ENCODE measurements at places on chromosomes 3 and 15.

GRCh38 chr3:116238846-116239565 is 206.3 kb downstream of the LSAMP start:
- no peak for DNase-seq

DNA sequence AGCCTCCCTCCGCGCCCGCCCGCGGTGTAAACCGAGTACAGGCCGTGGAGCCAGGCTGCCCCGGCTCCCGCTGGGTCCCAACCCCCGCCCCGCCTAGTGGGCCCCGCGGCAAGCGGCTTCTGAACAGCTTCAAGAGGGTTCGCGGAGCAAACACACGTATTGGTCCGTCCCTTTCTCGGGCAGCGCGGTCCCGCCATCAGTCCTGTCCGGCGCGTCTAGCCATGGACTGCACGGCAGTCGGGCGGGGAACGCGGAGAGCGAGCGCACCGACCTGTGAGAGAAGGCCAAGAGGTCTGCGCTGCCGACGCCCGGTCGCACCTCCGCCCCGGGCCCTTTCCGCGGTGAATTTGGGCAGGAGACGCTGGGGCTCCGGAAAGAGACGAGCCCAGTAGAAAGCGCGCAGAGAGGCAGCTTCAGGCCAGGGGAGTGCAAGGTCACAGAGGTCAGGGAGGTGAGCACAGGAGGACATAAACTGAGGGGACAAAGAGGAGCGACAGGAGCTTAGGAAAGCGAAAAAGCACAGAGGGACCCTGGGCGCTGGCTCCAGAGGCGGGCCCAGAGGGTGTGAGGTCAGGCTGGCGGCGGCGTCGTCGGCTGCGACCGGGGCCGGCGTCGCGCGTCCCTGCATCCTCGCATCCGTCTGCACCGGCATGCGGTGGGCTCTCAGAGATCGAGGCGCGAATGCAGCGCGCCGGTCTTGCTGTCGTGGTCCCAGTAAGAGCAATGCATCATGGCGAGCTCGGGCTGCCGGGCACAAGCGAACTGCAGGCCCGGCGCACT is 1.8 kb downstream of the FOXL2 start:
- peak; percentile 33 for DNase-seq

- no peak for DNase-seq
Observed at GRCh38 chr3:119235151-119235550, 5.5 kb downstream of the B4GALT4 start.

GRCh38 chr3:113035387-113035982 is 44.7 kb downstream of the GTPBP8 start:
- peak; percentile 28 for DNase-seq

DNA sequence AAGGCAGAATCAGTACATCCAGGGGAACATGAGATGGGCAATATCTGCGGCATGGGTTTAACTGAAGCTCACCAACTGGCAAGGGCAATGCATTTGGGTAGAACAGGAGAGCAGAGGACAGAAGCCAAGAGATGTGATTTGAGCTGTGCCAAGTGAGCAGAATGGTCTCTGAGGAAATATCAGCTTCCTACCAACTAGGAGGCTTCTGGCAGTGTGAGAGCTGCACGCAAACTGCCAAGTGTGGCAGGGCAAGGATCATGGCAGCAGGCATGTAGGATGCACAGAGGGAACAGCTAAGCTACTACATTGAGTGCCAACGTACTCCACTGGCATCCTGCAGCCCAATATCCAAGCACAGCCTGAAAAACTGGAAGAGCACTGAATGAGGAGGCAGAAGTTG is 1036.5 kb downstream of the TUSC7 start:
- DNase-seq = no peak

DNA sequence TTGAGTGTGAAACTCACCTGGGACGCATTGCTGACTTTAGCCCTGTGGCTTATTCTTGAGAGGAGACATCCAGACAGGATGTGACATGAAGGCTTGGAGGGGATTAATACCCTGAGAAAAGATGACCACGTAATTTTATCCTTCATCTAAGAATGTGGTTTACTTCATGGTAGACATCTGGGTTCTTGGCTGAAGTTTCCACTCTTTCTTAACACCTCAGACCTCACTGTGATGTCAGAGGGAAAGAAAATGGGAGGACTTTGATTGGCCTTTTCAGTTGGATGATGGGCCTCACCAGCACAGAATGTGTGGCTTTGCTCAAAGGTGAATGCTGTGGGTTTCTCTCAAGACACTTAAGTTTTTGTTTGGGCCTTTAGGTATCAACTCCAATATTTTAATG is 16.5 kb downstream of the GORASP1 start:
- no peak for DNase-seq

GRCh38 chr3:184320104-184320445 is 5.7 kb downstream of the EIF4G1 start:
- DNase-seq = peak; percentile 56

DNA sequence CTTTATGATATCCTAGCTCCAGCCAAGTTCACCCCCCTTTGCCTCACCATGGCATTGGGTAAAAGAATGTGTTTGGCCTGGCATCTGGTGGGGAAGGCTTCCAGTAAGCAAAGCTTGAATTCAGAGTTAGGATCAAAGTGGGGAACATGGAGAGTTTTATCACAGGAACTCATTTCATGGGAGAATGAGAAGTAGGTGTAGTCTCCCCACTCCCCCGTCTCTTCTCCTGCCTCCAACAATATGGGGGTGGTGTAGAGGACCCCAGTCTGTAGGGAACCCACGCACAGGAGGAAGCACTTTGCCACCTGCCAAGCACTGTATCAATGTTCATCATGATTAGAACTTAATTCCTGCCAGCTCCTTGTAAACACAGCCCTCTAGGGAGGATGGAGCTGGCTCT is 200.5 kb downstream of the UACA start:
- DNase-seq = no peak

GRCh38 chr3:152496716-152497115 is 228.0 kb downstream of the MBNL1 start:
- DNase-seq = no peak

DNA sequence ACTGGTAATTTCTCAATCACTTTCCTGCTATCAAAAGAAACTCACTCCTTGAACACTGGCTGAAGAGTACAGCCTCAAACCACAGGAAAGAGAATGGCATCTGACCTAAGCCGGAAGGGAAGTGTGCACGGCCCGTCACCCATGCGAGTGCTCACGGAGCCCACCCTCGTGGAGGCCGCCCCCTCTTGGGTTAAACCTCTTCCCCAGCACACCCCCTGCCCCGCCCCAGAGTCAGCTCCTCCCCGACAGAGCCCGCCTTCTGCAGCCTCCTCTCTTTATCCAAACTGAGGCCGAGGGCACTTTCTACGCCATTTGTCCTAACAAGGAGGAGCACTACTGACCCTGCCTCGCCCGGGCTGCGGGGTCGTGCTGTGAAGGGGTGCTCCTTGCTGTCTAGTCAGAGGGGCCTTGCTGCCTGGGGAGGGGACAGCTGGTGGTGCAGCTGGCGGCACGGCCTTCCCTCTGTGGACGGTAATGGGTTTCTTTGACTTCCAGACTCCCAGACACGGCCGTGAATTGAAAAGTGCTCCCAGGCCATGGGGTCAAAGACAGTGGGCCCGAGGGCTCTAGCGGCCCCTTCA is 137.7 kb downstream of the NSMCE3 start:
- no peak for DNase-seq

DNA sequence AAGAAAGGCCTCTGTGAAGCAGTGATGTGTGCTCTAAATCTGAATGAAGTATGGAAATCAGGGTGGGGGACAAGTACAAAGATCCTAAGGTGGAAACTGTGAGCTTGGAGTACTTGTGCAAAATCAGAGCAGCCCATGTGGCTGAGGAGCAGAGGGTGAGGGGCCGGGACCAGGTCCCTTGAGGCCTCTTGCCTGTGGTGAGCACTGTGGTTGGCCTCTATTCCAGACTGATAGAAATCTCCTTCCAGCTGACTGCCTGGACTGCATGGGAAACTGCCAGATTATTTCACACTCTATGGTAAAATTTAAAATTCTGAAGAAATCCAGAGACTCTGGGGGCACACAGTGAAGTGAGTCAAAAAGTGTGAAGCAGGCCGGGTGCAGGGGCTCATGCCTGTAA is 81.4 kb downstream of the TM4SF4 start:
- no peak for DNase-seq

- no peak for DNase-seq
Observed at GRCh38 chr3:150911771-150912170, 6.5 kb upstream of the MINDY4B start.

- DNase-seq = no peak
Observed at GRCh38 chr3:191455257-191455952, 5.6 kb upstream of the PYDC2 start.

- DNase-seq = no peak
Observed at GRCh38 chr3:71052716-71053115, 530.8 kb downstream of the FOXP1 start.

GRCh38 chr15:40941528-40942336 is 11.5 kb upstream of the CHAC1 start:
- DNase-seq = peak; percentile 74

GRCh38 chr3:138833899-138834595 is 681 bp downstream of the PIK3CB start:
- DNase-seq = peak; percentile 58

GRCh38 chr3:180870008-180870699 is 42.3 kb upstream of the FXR1 start:
- no peak for DNase-seq

- DNase-seq = peak; percentile 9
Observed at GRCh38 chr3:129398803-129399144, 29.7 kb downstream of the EFCAB12 start.

GRCh38 chr3:123347691-123348264 is 101.1 kb downstream of the ADCY5 start:
- no peak for DNase-seq

- no peak for DNase-seq
Observed at GRCh38 chr3:67048715-67049074, 50.6 kb downstream of the KBTBD8 start.

DNA sequence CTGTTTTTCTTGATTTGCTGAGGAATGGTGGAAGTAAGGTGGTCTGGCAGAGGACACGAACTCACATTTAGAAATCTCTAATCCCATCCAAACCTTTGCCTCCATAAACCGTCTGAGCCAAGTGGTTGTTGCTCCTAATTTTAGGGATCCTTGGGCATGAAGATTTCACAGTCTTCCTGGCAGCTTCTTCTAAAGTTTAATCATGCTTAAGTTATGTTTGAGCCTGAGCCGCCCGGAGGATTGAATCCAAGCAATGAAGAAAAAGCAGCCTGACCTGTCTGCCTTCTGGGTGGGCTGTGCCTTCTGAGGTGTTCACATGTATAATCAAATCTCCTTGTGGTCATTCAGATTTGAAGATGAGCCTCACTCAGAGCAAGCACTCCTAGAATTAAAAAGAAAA is 249.0 kb downstream of the CD47 start:
- DNase-seq = no peak

DNA sequence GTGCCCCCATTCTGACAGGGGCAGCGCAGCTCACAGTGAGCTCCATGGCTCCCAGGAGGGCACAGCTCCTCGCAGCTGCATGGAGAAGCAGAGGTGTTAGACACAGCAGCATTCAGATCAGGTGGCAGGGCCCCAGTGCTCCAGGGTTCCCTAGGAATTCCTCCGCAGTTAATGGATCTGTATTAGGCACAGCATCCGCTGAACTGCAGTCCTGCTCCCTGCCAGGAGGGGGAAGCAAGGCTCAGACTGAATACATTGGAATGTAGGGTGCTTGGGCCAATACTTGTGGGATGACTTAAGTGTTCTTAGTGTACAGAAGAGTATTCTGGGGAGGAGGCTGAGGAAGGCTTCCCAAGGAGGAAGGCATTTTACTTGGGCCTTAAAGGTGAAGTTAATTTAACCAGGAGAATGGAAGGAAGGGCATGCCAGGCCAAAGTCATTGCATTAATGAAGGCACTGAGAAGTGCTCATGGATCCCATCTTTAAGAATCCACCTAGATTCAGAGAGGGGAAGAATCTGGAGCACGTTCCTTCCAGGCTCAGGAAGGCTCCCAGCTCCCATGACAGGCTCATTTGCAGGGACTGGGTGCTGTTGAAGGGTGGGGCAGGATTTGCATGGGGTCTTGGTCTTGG is 111.6 kb downstream of the RAB11A start:
- DNase-seq = peak; percentile 28

DNA sequence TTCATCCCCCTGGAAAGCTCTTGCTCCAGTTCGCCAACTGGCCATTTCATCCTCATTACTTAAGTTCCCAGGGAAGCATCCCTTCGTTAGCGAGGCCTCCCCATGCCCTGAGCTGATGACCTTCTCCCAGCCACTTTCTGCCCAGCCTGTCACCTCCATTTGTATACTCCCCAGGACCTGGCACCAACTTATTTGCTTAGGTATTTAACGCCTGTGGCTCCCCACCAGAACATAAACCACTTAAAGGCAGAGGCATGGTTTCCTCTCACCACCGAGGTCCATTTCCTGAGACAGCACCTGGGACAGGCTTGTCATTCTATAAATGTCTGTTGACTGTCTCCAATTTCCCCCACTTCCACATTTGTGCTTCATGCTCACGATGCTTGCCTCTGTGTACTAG is 189.0 kb downstream of the ZNF621 start:
- no peak for DNase-seq

Measured in activated naive CD8-positive, alpha-beta T cell treated with anti-CD3 and anti-CD28 coated beads, Interleukin-2, amount 50 U/mL, for 24 hours (primary cell).